ENCODE measurements at places on chromosomes 11 and 22. TPM values are rescaled to one million over a fixed set of nuclear protein-coding genes. Genes with fewer than 3 reads are reported as not detected.

CAPN1 gene
- total RNA-seq, result 164 TPM

CEND1 gene
- total RNA-seq, result 1.2 TPM

KRTAP5-7 gene
- 0.33 TPM for total RNA-seq

DDB1 gene
- 382 TPM for total RNA-seq

LRRC74B gene
- not detected for total RNA-seq

SPTBN2 gene
- total RNA-seq, result 0.27 TPM

CNGA4 gene
- total RNA-seq, result not detected

TNNI2 gene
- not detected for total RNA-seq

C22orf42 gene
- not detected for total RNA-seq

RFPL1 gene
- total RNA-seq, result not detected

All from fibroblast of the aortic adventitia (primary cell).